ENCODE measurements at places on chromosomes 3 and 15.

- DNase-seq = no peak
Observed at GRCh38 chr3:155325263-155325835, 31.9 kb upstream of the STRIT1 start.

- DNase-seq = no peak
Observed at GRCh38 chr15:39270934-39271333, 309.9 kb upstream of the THBS1 start.

GRCh38 chr3:58570851-58571250, 6.3 kb downstream of the FAM107A start:
- no peak for DNase-seq

DNA sequence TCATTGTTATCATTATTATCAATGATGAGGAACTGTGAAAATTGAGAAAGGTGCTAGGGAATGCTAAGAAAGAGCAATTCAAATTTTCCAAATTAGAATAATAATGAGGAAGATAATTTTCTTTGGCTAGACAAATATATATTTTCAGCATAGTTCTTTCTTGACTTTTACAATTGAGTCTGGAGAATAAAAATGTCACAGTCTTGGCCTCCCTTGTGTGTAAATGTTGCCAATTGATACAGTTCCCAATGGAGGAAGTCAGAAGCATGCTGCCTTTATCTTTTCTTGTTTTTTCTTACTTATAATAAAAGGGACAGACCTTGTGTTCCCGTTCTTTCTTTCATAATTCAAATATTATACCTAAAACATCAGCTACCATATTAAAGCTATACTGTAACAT, 774.4 kb downstream of the SI start:
- DNase-seq = no peak

DNA sequence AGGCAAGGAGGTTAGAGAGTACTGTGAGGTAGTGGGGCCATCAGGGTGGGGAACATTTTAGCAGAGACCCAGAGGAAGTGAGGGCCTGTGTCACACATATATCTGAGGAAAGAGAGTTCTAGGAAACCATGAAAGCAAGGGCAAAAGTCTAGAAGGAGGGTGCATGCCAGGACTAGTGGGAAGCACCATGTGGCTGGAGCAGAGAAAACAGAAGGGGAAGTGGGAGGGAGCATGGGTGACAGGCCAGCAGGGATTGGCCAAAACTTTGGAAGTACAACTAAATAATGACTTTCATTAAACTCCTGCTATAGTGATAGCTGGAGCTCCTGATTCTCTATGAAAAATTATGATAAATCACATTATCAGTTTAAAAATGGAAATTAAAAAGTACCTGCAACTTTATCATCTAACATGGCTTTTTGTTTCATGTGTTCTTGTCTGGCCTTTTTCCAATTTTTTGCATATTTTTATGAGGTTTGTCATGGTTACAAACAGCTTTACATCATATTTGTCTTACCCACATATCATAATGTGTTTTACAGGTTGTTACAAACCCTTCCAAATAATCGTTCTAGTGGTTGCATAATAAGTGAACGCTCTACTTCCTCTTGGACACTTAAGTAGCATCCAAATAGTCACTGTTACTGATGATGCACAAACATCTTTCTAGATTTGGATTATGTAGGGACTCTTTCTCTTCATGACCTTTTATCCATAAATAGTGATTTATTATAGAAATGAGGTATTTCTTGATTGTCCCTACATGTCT, 168.3 kb downstream of the NEK10 start:
- DNase-seq = no peak

DNA sequence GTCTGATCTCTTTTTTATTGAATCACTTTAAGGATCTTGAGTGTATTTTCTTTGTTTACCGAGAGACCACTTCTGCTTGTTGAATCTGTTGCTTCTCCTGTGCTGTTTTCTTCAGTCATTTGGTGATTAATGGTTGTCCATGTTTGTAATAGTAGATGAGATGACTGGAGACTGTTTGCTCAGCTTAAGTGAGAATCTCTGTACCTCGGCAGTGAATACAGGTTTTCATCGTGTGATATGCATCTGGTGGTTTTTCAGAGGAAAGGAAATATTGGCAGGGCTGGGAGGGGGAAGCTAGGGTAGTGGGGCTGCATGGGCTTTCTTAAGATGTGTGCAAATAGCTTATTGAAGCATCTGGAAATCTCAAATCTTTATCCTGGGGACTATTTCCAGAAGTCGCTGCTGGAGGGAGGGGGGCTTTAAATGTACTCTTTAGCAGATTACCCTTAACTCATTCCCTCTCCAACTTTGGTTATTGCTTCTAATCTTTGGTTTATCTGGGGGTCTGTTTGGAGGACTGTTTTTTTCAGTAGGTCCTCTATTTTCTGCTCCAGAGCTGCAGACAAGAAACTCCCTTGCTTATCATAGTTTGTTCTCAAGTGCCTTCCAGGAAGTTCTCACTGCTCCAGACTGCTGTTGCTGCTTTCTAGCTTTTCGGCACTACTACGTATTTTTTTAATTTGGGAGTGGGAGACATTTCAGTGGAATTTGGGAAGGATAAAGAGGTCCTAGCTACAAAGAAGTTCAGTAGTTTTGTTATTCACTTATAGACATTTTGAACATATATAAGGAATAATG, 19.4 kb downstream of the CMTM8 start:
- no peak for DNase-seq
